ENCODE measurements at places on chromosomes 13 and 19.

- DNase-seq, result no peak
Measured at GRCh38 chr13:99000137-99000536, 22.3 kb upstream of the DOCK9 start.

- no peak for DNase-seq
Measured at GRCh38 chr13:19927117-19927748, 31.3 kb upstream of the ZMYM2 start.

- peak; percentile 74 for DNase-seq
Measured at GRCh38 chr13:24271601-24272451, 37.6 kb upstream of the C1QTNF9 start.

DNA sequence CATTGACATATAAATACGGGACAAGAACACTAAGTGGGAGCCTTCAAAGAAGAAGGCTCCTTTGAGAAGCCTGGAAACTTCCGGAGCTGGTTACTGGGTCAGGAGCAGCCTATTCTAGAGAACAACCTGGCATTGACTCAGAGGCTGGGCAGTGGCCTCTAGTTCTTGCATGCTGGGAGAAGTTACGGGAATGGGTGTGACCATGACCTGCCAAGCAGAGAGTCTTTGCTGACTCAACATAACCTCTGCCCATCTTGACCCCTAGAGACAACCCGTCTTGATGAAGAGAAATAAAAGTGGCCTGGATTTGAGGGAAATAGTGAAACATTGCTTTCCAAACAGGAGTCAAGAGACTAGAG lies 21.0 kb downstream of the STARD13 start:
- DNase-seq, result no peak

GRCh38 chr13:98939660-98940191 lies 38.1 kb downstream of the DOCK9 start:
- no peak for DNase-seq

GRCh38 chr13:111862836-111863815 lies 203.8 kb upstream of the SOX1 start:
- DNase-seq, result no peak

DNA sequence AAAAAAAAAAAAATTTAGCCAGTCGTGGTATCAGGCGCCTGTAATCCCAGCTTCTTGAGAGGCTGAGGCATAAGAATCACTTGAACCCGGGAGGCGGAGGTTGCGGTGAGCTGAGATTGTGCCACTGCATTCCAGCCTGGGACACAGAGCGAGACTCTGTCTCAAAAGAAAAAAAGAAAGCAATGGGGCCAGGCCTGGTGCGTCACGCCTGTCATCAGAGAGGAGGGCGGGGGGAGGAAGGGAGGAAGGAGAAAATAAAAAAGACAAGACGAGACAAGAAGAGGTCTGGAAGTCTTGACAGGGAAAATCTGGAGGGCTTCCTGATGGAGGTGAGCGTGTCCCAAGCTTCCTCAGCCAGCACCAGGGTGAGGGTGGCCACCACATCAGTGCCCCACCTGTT lies 54.9 kb upstream of the PTPRS start:
- DNase-seq, result no peak

GRCh38 chr13:66807251-66807650 lies 422.9 kb downstream of the PCDH9 start:
- DNase-seq, result no peak

GRCh38 chr19:42942187-42942789 lies 5.3 kb upstream of the PSG7 start:
- DNase-seq, result no peak

DNA sequence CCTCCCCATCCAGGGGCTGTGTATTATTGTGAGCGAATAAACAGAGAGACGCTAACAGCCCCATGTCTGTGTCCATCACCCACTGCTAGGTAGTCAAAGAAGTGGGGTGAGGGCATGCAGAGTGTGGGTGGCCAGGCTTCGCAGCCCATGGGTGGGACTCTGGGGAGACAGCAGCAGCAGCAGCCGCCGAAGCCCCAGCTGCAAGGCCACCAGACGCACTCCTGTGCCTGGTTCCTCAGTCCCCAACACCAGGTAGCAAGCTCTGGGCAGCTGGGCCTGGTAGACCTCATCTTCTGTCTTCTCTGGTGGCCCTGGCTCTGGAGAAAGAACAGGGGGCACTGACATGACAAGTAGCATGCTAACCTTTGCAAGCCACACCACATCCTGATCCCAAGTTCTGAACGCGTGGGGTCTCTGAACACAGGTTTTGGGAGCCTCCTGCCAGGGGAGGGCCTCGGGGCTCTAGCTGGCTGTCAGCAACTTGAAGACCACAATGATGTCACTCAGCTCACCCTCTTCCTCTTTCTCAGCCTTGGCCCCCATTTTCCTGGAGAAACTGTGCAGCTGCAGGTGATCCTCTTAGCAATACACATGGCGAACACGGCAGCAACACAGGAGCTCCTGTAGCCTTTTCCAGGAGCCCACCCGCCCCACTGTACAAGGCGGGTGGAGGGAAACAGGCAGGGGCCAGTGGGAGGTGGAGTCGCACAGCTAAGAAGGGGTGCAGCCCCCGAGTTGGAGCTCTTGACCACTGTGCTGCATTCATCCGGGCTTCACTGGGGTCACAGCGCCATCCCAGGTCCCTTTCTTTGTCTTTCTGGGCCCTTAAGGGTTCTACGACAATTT lies 5.8 kb downstream of the FUZ start:
- DNase-seq, result no peak

GRCh38 chr13:88656751-88657150 lies 985.6 kb downstream of the SLITRK5 start:
- DNase-seq, result no peak

- no peak for DNase-seq
Measured at GRCh38 chr13:50757008-50757407, 86.5 kb downstream of the DLEU7 start.

DNA sequence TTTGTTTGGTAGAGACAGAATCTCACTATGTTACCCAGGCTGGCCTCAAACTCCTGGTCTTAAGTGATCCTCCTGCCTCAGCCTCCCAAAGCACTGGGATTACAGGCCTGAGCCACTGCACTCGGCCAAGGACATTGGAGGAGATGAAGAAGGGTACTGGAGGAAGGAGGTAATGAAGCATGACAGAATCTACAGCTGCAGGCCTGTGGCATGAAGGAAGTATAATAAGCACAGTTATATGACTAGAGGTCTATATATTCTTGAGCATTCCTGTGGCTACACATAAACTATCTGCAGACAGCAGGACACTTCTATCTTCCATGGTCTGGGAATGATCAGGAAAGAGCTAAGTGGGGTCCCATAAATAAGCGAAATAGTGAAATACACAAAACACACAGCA lies 18.2 kb downstream of the ZNF565 start:
- no peak for DNase-seq

DNA sequence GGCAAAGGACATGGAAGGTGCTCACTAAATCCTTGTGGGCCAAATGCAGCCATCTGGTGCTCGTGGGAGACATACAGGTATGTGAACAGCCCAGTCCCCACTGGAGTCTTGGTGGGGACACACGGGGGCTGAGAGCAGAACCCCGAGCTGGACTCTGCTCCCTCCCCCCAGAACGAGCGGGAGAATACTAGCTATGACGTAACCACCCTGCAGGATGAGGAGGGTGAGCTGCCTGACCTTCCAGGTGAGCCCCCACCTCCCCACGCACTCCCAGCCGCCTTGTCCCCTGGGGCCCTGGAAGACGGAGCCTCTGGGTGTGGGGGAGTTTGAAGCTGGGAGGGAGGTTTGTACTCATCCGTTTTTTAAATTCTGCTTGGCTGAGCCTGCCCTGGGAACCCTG lies 13.5 kb upstream of the EBI3 start:
- DNase-seq, result no peak

GRCh38 chr13:48165063-48165462 lies 67.9 kb upstream of the ITM2B start:
- DNase-seq, result no peak

DNA sequence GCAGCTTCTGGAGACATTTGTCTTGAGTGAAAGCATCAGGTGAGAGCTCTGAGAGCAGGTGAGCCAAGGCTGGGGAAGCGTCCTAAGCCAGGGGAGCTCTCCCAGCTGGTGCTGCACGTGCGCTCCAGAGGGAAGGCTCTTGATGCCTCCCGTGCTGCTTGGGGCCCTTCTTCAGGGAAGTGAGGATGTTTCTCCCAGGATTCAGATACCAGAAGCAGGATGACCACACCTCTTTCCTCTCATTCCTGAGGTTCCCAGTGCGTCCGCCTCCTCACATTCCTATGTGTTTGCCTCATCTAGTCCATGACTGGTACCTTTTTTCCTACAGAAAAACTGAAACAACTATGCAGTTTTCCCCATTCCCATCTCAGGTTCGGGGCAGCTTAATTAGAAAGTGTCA lies 231.0 kb upstream of the IRS2 start:
- no peak for DNase-seq

DNA sequence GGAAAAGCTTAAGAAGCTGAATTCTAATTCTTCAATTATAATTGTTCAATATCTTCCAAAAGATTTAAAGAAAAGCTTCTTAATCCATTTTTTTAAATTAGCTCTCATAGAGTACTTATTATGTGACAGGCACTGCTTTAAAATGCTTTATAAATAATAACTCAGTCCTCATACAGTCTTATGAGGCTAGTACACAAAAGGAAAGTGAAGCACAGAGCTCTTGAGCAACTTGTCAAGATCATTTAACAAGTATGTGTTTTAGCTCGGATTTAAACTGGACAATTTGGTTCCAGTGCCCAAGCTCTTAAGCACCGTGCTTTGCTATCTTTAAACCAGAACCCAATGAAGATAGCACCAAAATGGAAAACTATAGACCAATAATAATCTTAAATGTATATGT lies 106.1 kb downstream of the DHRS12 start:
- no peak for DNase-seq

GRCh38 chr13:23159760-23160637 lies 20.8 kb upstream of the SGCG start:
- DNase-seq, result no peak

DNA sequence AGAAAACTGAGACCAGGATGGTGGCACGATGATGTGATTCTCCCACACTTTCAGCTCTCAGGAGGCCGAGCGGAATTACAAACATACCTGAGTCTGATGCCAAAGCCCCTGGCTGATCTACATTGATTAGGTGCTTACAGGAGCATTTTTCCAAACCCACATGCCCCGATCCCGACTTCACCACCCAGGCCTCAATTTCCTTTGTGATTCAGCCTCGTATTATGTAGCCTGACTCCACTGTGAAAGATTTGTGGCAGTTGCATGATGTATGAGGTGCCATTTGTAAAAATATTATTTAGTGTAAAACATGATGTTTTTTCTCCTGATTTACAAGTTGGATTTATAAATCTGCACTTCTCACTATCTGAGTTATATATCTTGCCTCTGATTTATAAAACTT lies 118.0 kb downstream of the TSHZ3 start:
- DNase-seq, result no peak

DNA sequence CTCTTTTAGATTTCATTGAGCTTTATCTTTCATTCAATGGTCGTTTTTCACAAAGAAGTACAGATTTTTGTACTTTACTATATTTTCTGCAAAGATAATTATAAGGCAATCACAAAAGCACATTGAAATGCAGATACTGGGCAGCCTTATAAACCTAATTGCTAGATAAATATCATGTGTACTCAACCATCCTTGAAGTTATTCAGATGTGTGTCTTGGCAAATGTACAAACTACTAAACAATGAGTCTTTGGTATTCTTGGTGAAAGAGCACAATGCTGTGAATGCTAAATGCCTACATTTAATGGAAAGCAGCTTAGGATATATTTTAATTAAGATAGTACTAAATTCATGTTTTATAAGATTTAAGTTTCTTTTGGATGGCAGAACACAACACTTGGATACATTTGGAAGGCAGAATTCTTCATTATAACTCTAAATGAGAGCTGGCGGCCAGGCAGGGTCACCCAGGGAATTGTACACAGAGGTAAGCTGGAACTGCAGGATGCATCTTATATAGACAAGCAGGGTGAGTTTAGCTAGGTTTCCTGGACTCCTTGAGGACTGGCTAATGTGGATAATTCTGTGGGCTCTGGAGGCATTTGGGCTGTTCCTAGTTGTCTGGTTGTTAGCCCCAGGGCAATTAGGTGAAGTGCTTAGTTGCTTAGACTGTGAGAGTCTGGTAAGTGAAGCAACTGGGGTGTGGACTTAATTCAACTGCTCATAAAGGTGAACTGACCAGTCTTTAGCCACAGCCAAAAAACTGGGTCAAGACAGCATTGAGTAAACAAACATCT lies 286.6 kb downstream of the PCDH20 start:
- no peak for DNase-seq

GRCh38 chr19:5147074-5147977 lies 178.4 kb downstream of the KDM4B start:
- no peak for DNase-seq

DNA sequence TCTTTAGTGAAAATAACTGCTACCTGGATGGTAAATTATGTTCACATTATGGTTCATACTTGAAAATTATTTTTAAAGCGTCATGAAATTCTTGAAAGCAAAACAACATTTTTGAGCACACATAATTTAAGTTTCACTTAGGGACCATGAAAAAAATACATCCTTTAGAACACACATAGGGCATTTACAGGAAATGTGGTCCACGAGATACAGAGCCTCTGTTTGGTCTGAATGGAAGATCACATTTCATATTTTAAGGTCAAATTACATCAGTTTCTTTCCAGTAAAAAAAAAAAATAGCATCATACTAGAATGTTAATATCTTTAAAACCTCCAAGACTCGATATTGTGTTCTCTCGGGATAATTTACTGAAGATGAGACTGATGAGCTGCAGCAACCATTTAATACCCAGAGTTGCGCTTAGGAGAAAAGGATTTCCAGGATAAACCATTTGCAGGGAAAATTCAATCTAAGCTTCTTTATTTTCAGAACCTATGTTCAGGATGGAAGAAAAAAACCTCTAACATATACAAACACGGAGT lies 720.7 kb downstream of the DIAPH3 start:
- no peak for DNase-seq

DNA sequence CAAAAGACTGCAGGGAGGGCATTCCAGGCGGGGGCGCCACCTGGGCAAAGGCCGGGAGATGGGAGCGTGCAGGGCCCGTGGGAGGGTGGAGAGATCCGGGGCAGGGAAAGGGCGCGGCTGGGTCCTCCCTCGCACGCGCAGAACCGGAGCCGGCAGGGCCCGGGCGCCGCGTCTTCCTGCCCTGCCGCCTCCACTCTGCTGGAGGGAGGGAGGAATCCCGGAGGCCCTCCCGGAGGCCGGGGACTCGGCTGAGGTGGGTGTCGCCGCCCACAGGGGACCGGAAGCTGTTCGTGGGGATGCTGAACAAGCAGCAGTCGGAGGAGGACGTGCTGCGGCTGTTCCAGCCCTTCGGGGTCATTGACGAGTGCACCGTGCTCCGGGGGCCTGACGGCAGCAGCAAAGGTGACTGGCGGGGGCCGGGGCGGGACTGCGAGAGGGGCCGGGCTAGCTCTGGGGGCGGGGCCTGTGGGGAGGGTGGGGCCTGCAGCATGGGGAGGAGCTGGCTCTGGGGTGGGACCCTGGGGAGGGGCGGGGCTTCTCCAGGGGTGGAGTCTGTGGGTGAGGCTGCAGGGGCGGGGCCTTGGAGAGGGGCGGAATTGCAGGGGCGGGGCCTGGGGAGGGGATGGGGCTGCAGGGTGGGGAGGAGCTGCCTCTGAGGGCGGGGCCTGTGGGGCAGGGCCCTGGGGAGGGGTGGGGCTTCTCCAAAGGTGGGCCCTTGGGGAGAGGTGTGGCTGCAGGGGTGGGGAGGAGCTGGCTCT lies 51.3 kb downstream of the CELF5 start:
- DNase-seq, result peak; percentile 96

- DNase-seq, result no peak
Measured at GRCh38 chr13:34421858-34422475, 520.1 kb upstream of the NBEA start.

Measured in head of caudate nucleus (tissue), 42 donors.